ENCODE measurements at places on chromosomes 3 and 15. TPM values are rescaled to one million over a fixed set of nuclear protein-coding genes. Genes with fewer than 3 reads are reported as not detected.
A peak's percentile ranks its signal among the peaks of the same experiment; 100 is the strongest.

The TEX55 gene
- total RNA-seq: not detected

- DNase-seq: no peak
Observed at GRCh38 chr15:71945012-71945411, 134.7 kb downstream of the NR2E3 start.

The MCTP2 gene
- total RNA-seq: 0.91 TPM

GRCh38 chr3:67516496-67516895 lies 137.9 kb downstream of the SUCLG2 start:
- DNase-seq: peak; percentile 41

- DNase-seq: peak; percentile 42
Observed at GRCh38 chr3:127457094-127457475, 133.4 kb downstream of the TPRA1 start.

DNA sequence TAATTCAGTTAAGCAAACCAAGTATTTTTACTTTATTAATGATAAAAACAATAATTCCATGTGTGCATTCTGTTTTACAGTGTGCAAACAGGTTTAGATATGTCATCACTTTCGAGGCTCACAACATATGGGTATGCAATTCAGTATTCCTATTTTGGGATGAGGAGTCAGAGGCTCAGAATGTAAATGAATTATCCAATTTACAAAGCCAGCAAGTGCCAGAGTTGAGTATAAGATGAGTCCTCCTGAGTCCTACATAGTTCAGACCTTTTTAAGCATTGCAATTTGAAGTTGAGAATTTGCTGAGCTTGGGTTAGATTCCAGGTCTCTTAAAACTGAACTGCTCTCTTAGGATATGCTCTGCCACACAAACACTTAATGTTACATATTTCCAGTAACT lies 424.2 kb upstream of the ROBO2 start:
- DNase-seq: no peak

The CX3CR1 gene
- total RNA-seq: 0.02 TPM

GRCh38 chr3:47663630-47664240 lies 85.1 kb upstream of the CSPG5 start:
- no peak for DNase-seq

Data from M059J (cell line).